ENCODE measurements at places on chromosomes 4 and X.

DNA sequence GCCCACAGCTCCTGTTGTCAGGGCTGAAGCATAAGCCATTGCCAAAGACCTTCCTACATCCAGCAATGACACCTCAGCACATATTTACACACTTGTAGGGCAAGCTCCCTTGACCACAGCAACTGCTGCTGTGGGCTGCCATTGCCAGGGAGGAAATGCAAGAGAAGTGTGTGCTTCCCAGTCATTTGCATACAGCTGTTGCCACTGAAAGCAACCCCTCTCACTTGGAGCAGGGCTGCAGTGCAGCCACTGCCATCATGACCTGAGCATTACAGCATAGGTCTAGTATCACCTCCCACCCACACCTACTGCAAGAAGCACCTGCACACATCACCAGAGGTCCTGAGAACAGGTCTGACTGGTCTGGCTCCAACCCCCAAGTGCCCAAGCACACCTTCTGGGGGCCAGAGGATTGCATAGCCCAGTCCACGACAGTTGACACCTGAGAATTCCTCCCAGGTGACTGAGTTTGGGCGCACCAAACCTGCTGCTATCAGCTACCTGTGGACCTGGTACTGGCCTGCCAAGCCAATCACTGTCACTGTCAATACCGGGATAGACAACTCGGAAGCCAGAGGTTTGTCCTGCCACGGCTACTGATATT is 636.5 kb upstream of the SLIT2 start:
- no peak for DNase-seq

- DNase-seq = no peak
These were observed 107.1 kb upstream of the C1GALT1C1 start for GRCh38 chrX:120736989-120737388.

DNA sequence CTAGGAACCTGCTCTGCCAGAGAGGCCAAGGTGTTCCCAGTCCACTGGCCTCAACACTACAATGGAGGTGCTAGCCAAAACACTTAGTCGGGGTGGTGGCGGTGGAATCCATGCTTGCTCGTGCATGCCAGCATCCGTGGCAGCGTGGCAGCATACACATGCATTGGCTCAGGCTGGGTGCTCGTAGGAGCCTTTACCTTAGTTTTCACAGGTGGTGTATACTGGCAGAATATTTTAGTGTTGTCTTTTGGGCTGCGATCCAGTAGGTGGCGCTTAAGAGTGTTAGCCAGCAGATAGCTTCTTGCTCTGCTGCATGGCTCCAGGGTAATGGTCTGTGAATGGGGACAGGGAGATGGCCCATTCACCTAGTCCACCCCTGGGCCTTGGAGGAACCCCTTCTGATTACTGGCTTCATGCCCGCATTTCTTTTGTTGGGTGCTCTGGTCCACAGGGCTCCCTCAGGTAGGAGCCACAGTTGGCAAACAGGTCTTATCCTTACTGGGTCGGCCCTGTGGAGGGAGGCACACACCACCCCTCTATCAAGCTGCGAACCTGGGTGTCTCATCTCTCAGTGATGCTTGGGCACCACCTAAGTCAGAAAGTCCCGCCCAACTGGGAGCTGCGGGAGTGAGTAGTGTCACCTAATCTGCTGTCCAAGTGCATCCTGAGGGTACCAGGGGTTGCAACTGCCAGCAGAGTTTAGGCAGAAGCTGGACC is 40.0 kb downstream of the RIPPLY1 start:
- peak; percentile 24 for DNase-seq

- no peak for DNase-seq
These were observed 90.2 kb upstream of the UNC5C start for GRCh38 chr4:95638920-95639501.

GRCh38 chrX:55253528-55253927 is 11.2 kb downstream of the PAGE3 start:
- DNase-seq = no peak

GRCh38 chr4:6056976-6057766 is 38.9 kb upstream of the C4orf50 start:
- DNase-seq = no peak

DNA sequence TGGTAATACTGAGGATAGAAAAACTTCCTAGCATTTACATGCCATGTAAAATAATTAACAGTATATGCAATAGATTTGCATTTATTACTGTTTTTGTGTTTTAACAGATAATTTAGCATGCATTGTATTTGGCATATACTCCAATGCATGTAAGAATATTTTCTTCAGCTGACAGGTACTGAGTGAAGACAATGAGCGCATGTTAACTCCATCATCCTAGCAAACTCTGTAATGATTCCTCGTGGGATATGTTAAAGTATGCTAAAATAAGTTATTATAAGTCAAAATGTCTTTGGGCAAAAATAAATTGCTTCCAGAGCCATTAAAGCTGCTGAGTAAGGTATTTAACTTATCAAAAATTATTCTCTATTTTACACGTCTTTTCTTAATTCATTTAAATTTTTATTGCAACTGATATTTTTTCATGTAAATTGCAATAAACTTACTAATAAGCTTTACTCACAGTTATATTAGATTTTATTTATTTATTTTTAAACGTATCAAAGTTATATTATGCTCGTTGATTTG is 616.4 kb upstream of the NDST4 start:
- DNase-seq = no peak

DNA sequence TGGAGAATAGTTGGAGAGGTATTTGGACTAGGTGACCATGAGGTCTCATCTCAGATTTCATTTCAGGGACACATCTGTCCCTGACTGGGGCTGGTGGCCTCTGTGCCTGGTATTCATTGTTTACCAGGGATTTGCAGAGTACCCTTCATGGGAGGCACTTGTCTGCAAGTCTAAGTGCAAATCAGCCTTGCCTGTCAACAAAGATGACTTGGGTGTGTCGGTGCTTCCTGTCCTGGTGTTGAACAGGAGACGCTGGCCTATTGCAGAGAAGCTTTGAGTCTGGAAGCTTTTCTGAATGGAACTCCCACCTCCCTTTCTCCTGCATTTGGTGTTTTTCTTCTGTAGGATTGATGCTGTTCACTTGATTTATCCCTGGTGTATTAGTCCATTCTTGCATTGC is 104.1 kb downstream of the TNIP2 start:
- no peak for DNase-seq

DNA sequence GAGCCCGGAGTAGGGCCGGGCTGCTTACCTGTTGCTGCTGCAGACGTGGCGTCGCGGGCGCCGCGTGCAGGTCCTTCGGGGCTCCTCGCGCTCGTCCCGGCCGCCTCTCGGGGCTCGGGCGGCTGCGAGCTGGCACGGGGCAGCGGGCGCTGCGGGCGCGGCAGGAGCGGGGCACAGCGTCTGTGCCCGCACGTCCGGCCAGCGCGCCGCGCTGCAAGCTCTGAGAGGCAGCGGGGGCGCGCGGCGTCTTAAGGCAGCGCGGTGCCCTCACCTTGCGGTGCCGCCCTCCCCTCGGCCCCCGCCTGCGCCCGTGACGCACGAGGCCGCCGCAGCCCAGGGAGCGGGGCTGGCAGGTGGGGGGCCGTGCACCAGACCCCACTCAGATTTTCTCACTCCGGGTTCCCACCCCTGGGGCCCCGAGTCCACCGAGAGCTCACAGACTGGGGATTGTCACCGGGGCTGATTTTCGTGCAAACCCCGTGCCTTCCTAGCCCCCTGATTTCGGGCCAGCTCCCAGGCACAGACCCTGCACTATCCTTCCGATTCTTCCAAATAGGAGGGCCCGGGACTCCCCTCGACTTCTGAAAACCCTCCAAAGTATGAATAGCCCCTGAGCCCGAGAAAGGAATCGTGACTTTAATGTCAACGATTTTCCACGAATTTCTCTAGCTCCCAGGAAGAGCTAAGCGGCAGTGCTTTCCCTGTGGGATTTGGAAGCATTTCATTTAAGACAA is at the start of gene GPR101:
Gene GPR101, minus strand, starts transcription at position 222 of the 734 bp plus-strand sequence. CDS start 2,321 bp downstream, outside the sequence.
- no peak for DNase-seq

DNA sequence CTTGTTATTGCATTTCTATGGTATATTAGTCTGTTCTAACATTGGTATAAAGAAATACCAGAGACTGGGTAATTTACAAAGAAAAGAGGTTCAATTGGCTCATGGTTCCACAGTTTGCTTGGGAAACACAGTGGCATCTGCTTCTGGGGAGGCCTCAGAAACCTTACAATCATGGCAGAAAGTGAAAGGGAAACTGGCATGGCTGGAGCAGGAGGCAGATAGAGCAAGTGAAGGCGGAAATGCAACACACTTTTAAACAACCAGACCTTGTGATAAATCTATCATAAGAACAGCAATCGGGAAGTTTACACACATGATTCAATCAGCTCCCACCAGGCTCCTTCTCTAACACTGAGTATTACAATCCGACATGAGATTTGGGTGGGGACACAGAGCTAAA is 346.6 kb upstream of the GNPDA2 start:
- DNase-seq = no peak

DNA sequence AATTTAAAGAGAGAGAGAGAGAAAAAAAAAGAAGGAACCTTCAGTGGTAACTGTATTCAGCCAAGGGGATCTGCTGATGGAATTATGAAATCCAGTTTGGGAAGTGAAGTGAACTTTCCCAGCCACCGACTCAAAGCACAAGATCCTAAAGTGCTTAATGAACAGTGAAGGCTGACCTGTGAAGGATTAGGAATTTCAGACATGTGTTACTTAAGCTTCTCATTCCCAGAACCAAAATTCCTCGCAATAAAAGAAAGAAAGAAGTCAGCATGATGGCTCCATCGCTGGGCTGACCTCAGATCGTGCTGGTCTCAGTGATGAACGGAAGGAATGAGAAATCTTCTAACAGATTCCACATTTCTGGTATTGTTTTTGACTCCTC is 135.2 kb downstream of the ARSF start:
- no peak for DNase-seq

DNA sequence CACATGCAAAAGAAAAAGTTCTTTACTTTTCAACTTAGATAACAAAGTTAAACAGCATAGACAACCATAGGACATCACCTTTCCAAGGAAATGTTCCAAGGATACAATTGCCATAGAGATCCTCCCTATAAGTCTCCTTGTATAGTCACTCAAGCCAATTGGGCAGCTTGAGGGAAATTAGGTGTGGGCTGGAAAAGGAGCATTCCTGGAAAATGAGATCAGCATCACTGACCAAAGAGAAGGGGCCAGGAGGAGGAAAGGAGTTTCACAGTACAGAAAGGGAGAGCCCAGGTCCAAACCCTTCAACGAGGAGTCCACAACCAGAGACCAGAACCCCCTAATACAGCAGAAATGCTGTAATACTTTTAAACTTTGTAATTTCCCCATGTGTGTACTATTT is 91.5 kb upstream of the PPARGC1A start:
- DNase-seq = no peak

GRCh38 chr4:23889814-23890341 is at the start of gene PPARGC1A:
Gene PPARGC1A (minus strand): TSS chr4:23890047. CDS start chr4:23889957, 90 bp downstream.
- DNase-seq = no peak
